ENCODE measurements at places on chromosomes 1 and 21.

- no peaks in the 10 kb centered on the region for H3K36me3 ChIP-seq
- peak overlapping the region; percentile 46 for H3K27ac ChIP-seq
- no peaks in the 10 kb centered on the region for H3K27me3 ChIP-seq
- peak overlapping the region; percentile 43 for H3K4me3 ChIP-seq
- peak; percentile 58 for DNase-seq
- H3K4me1 ChIP-seq, result no peaks in the 10 kb centered on the region
These were observed 730 bp downstream of the SLC16A4 start for GRCh38 chr1:110390096-110390495.

GRCh38 chr1:35285771-35286606, 17.5 kb downstream of the ZMYM4 start:
- DNase-seq, result no peak
- no peak overlapping the region for H3K27ac ChIP-seq
- H3K27me3 ChIP-seq, result no peaks in the 10 kb centered on the region
- peaks cover 14% of the 10 kb centered on the region for H3K4me1 ChIP-seq

DNA sequence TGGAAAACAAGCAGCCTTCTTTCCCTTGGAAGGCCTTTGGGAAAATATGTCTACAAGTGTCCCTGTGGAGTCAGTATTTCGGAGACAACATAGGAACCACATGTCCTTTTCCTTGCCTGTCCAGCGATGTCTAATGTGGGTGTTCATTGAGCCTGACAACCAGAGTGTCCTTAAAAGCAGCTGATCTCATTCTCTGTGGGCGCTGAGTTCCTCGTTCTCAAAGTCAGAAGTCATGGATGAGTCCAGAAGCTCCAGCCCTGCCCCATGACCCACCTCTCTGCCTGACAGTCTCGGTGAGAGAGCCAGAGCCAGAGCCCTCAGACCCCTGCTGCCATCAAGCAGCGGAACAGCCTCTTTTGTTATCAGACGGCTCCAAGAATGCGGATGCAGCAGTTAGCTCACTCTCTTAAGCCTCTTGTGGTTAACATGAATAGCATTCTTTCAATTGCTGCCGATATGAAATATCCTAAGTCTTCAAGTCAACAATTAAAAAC, 329.2 kb downstream of the TGFB2 start:
- DNase-seq, result no peak
- H3K27me3 ChIP-seq, result no peaks in the 10 kb centered on the region
- H3K36me3 ChIP-seq, result no peaks in the 10 kb centered on the region
- H3K4me1 ChIP-seq, result no peaks in the 10 kb centered on the region
- H3K27ac ChIP-seq, result no peak overlapping the region

DNA sequence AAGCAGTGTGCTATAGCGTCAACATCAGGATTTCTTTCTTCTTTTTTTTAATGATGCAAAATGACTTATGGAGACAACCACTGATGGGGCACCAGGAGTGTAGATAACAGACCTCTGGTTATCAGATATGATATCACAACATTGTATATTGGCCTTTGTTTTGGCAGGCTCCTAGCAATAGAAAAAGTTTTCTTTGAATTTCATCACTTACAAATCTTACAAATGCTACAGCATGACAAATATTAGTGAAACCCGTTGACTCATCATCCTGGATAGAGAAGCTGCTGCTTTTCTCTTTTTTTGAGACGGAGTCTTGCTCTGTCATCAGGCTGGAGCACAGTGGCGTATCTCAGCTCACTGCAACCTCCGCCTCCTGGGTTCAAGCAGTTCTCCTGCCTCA, 92.9 kb downstream of the LTN1 start:
- H3K4me1 ChIP-seq, result no peaks in the 10 kb centered on the region
- no peak for DNase-seq
- no peak overlapping the region for H3K27ac ChIP-seq
- H3K36me3 ChIP-seq, result no peaks in the 10 kb centered on the region

GRCh38 chr1:148166558-148167492, 14.7 kb upstream of the NBPF11 start:
- no peak for DNase-seq
- no peaks in the 10 kb centered on the region for H3K4me1 ChIP-seq
- H3K27me3 ChIP-seq, result peaks cover under 1% of the 10 kb centered on the region
- no peaks in the 10 kb centered on the region for H3K36me3 ChIP-seq
- no peak overlapping the region for H3K27ac ChIP-seq
- no peak overlapping the region for H3K4me3 ChIP-seq

GRCh38 chr1:56533197-56533596, 46.2 kb downstream of the PLPP3 start:
- H3K27me3 ChIP-seq, result no peaks in the 10 kb centered on the region
- peaks cover 64% of the 10 kb centered on the region for H3K4me1 ChIP-seq
- H3K36me3 ChIP-seq, result peaks cover 10% of the 10 kb centered on the region
- DNase-seq, result no peak
- no peak overlapping the region for H3K27ac ChIP-seq

- H3K27ac ChIP-seq, result no peak overlapping the region
- peak; percentile 78 for DNase-seq
- H3K4me3 ChIP-seq, result no peak overlapping the region
- H3K27me3 ChIP-seq, result no peaks in the 10 kb centered on the region
- no peaks in the 10 kb centered on the region for H3K36me3 ChIP-seq
- no peaks in the 10 kb centered on the region for H3K4me1 ChIP-seq
These were observed 26.7 kb upstream of the RBM15 start for GRCh38 chr1:110312188-110313121.

GRCh38 chr1:19205403-19205802, 4.7 kb downstream of the UBR4 start:
- peaks cover 58% of the 10 kb centered on the region for H3K4me1 ChIP-seq
- DNase-seq, result no peak
- H3K27ac ChIP-seq, result no peak overlapping the region

GRCh38 chr21:44706706-44707581, 4.4 kb downstream of the TSPEAR start:
- H3K4me1 ChIP-seq, result no peaks in the 10 kb centered on the region
- H3K36me3 ChIP-seq, result no peaks in the 10 kb centered on the region
- H3K27me3 ChIP-seq, result peaks cover 55% of the 10 kb centered on the region
- no peak overlapping the region for H3K27ac ChIP-seq
- H3K4me3 ChIP-seq, result no peak overlapping the region
- DNase-seq, result peak; percentile 23

Measured in psoas muscle (tissue), 8 donors.